MM.1S (cell line): ENCODE measurements at places on chromosomes 16 and 17.

- DNase-seq, result no peak
Observed at GRCh38 chr17:55726440-55726839, 3.8 kb upstream of the TMEM100 start.

DNA sequence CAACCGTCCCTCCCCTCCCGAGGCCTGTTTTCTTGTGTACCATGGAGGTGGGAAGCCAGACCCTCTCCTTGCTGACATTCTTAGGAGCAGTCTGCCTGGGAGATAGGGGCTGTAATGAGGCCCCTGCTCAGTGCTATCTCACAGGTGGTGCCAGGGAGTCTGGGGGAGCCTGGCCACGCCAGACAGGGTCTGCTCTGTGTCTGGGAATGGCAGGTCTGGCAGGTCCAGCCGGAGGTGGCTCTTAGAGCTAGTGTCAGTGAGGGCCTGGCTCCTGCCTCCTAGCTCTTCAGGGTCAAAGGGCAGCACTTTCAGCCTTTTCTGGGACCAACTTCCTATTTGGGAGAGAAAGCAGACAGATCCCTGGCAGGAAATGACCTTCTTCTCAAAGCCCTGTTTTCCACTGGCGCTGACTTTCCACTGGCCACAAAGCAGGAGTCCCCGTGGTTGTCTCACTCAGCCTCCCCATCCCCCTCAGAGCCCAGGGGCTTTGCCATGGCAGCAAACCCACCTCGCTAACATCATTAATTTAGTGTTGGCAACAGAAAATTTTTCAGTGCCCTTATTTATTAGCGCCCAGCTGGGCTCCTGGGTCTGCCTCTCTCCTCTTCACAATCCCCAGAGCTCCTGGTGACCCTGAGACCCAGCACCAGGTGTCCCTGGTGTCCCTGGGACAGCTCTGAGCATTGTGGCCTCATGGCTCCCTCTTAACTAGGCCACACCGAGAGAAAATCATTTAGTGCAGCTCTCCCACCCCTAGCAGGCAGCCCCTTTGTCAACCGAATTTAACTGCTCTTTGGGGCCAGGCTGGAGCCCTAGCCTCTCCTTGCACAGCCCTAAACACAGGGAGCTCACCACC is 24.0 kb upstream of the DOK4 start:
- DNase-seq, result no peak

DNA sequence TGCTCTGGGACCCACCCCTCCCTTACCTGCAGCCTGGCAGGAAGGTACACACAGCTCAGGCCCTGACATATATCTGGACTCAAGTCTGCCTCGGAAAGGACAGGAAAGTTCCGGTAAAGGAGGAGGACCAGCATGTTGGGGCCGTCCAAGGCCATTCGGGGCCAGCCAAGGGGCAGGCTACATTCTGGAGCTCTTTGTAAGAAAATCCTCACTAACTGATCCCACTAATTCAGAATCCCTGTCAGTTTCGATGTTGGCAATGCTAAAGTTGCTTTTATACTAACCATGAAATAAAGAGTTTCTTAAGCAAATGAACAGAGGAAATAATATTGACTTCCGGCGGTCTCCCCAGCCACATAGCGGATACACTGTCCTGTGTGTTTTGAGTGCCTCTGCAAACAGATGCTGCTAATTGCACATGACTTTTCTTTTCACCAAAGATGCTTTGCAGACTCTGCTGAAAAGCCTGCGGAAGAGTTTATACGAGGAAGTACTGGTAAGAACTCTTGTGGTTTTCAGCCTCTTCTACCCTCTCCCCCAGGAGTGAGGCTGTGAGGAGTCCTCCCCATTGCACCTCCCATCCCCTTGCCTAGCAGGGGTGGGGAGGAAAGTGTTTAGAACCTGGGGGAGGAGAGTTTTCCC is 54.8 kb downstream of the PLXDC1 start:
- no peak for DNase-seq

DNA sequence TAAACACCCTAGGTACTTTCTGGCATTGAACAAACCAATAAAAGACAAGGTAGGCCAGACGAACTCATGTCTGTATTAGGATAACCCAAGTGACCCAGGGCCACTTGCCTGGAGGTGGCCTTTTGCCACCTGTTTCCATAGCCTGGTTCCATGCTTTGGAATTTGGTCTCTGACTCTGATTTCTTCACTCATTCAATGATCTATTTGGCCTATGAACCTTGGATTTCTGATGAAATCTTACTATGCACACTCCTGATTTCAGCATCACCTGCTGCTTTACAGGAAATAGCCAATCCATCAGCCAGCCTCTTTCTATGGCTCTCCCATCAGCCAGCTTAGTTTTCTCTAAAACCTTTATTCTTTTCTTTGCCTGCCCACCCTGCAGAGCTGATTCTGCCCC is 142.8 kb upstream of the PSMD7 start:
- no peak for DNase-seq

- no peak for DNase-seq
Observed at GRCh38 chr16:13961099-13961811, 41.3 kb downstream of the ERCC4 start.

DNA sequence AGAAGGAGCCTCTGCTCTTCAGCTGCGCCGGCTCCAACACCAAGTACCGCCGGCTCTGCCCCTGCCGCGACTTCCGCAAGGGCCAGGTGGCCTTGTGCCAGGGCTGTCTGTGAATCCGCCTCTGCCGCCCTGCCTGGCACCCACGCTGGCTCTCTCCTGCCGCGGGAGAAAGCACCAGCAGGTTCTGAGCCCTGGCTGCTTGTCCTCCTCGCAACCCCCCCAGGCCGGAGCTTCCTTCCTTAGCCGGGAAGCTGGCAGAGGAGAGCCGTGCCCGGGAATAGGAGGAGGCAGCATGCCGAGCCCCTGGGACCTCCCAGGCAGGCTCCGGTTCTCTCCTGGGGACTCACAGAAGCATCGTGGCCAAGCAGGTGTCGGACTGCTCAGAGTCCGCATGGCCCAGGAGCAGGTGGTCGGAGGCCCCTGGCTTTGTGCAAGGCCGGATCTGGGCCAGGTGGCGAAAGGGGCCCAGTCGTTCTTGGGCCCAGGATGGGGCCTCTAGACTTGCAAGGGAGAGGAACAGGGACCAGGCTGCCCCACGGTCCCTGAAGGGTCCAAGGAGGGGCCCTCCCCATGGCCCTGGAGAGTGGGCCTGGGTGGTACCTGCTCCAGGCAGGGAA is 80.6 kb downstream of the MGAT5B start:
- DNase-seq, result no peak

DNA sequence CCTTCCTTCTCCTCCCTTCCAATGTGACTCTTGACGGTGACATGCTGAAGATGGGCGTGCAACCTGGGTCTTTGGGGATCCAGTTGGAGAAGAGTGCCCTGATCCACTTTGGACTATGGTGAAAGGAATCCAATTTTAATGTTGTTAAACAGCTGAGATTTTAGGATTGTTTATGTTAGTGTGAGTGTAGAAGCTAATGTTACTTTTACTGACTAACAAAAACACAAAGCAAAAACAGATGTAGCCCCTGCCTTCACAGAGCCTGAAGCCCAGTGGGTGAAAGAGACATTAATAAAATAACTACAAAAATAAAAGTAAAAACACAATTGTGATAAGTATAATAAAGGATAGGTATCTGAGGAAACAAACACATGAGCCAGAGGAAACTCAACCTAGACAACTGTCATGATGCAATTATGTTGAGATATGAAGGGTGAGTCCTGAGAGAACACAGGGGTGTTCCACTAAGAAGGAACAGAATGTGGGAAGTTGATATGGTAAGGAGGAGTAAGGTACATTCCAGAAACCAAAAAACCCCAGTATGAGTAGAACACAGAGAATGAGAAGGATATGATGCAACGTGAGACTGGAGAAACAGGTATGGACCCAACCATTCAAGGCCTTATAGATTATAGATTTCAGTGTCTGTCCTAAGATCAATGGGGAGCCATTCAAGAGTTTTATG is 115.1 kb upstream of the PMFBP1 start:
- DNase-seq, result no peak

- DNase-seq, result no peak
Observed at GRCh38 chr16:17370223-17370707, 100.5 kb downstream of the XYLT1 start.

DNA sequence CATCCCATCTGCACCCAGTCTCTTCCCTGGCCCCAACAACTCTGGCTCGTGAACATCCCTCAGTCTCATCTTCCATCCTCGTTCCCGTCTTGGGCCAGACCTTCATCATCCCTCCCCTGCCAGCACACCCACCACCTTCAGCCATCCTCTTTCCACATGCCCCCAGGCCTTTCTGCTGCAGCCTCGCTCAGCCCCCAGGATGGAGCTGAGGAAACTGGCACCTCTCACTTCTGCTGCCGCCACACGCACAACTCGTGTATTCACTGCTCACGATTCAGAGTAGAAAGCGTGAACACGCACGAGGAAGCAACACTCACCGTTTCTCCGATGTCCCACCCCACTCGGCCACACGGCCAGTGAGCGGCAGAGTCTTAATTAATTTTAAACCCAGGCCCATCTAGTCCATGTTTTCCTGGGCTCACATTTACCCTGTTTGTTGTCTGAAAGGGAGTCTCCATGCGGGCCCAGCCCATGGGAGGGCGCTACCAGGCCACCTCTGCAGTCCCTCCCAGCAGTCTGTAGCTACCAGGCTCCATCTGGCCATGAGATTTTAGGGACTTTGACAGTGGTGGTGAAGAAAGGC is 12.5 kb downstream of the C16orf90 start:
- DNase-seq, result no peak

DNA sequence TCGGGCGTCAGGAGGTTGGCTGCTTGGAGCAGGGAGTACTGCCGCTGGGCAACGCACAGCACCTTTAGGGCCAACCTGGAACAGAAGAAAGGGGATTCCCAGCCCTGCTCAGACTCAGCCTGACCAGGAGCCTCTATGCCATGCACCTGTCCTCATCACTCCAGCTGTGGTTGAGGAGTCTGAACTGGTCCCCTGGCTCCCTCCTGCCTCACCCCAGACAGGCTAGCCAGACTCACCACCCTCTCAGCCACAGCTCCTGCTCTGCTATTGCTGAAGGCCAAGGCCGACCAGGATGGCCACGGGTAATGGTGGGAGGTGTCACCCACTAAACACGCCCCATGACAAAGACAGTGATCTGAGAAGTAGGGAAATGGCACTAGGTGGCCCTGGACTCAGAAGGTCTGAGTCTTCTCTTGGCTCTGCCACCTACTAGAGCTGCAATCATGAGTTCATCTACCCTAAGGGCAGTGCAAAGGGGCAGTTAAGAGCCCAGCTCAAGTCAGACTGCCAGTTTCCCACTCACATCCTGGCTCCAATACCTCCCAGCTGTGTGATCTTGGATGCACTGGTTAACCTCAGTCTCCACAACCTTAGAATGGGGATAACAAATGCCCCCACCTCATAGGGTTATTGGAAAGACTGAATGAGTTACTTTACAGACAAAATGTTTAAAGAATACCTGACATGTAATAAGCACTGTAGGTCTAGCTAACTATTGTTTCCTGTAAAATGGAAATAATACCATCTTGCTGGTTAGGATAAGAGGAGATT is 13.8 kb upstream of the GFAP start:
- DNase-seq, result no peak

DNA sequence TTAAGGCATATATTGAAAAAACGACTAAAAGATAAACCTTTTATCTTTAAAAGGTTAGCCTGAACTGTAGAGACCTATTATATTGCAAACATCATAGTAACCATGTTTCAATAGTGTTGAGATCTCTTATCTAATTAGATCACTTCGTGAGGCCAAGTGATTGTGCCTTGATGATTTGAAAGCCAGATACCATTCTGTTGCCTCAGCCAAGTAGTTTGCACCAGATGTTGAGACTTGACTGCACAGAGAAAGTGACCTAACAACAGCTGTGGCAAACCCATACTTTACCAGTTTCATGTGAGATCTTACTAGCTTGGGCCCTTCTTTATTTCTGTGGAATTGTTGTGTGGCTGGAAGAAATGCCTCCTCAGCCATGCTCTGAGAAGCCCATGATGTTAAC is 717.3 kb downstream of the KCNJ2 start:
- DNase-seq, result no peak
